Activated CD4-positive, alpha-beta T cell treated with anti-CD3 and anti-CD28 coated beads, Interleukin-2, Interleukin-6, amounts not matched to agents 100 ng/mL and 50 ng/mL, durations not matched to agents 16 hours and 8 hours (primary cell): ENCODE measurements at places on chromosomes 5 and 9.

DNA sequence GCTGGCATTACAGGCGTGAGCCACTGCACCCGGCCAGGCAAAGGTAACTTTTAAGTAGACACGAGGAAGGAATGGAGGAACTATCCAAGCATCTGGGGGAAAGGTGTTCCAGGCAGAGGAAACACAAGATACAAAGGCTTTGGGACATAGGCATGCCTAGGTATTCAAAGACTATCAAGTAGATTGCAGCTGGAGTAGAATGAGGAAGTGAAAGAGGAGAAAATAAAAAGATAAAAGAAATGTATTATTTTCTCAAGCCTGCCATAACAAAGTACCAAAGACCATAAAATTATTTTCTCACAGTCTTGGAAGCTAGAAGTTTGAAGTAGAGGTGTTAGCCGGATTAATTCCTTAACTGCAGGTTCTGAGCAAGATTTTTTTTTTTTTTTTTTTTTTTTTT lies 39.9 kb upstream of the GRIN3A start:
- DNase-seq: no peak

- no peak for DNase-seq
Measured at GRCh38 chr5:58683567-58683966, 100.7 kb downstream of the RAB3C start.

GRCh38 chr5:148443998-148444397 lies 60.2 kb downstream of the FBXO38 start:
- peak; percentile 68 for DNase-seq

DNA sequence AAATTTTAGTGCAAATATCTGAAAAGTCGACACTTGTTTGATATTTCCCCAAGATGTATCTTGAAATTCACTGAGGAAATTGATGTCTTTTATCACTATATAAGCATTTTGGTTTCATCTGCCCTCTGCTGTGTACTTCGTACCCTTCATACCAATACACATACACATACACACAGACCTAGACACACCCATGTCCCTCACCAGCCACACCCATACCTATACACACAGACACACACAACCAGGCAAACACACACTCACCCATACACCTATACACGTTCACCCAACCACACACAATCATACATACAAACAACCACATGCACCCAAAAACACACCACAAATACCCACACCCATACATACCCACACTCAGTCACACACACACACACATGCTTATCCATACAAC lies 367.8 kb downstream of the HINT1 start:
- no peak for DNase-seq

DNA sequence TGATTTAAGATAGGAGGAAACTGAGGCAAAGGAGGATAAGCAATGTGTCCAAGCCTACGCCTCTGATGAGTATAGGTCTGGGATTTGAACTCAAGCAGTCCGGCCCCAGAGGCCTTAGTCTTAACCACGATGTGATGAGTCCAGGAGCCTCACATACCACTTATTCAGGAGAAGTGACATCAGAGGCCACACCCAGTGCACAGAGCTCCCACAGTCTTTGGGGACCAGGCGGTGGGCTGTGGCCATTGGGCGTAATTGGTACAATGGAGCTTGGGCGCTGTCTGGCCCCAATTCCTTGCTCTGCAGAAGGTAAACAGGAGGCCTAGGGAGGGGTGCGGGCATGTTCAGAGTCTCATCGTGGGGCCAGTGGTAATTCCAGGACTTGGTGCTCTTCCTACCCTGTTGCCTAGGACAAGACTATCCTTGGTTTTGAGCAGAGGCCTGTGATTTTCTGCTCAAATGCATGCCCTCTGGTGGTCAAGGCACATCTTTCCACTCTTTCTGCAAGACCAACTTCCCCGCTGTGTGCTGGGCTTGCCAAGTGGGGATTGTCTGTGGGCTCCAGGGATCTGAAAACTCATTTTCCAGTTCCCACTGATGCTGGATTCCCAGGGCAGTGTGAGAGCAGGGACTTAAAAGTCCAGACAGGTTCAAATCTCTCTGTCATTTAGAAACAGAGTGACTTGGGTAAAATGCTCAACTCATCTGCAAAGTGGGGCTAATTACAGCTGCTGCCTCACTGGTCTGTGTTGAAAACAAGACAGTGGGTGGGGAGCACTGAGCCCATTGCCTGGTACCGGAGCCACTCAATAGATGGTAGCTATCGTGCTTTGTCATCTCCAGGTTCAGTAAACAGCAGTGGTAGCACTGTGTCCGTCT lies 15.8 kb downstream of the NDST1 start:
- DNase-seq: peak; percentile 11

DNA sequence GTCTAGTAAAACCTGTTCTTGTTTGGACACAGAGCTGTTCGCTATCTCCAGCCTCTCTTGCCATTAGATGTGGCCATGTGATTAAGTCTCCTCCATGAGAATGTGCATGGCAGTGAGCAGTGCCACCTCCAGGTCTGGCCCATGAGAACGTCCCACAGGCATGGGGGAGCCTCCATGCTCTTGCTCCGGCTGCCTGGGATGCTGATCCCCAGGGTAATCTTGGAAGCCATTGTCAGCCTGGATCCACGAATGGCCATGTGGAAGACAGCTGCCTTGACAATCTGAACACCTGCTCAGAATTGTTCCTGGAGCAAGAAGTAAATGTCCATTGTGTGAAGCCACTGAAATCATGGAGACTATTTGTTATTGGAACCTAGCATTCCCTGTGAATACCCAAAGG lies 83.5 kb downstream of the FSTL4 start:
- DNase-seq: no peak

- no peak for DNase-seq
Measured at GRCh38 chr5:158473016-158473635, 614.2 kb upstream of the CLINT1 start.

- DNase-seq: peak; percentile 43
Measured at GRCh38 chr5:9924614-9925013, 294.5 kb upstream of the TAS2R1 start.

DNA sequence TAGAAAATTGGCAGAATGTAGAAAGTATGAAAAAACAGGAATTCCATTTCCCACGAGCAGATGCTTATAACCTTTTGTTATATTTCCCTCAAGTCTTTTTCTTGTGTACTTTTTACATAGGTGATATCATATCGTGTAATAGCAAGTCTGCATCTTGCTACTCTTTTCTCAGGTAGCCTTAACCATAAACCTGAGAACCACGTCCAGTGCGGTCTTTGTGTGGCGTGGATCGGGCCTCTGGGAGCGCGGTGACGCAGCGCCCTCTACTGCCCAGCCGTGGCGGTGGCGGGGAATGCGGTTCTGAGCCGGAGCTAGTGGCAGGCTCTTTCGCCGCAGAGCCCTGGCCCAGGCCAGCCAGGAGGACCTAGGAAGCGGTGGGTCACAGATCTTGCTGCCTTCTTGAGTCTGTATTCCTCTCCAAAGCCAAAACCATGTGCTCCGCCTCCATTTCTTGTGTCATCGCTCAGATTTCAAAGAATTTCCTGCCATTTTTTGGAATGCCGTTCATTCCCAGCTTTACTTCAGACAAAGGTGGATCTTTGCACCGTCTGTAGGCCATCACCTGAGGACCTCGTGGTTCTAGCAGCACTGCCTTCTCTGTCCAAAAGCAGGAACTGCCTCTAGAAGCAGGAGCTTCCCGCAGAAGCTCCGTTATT lies 71.9 kb downstream of the MVB12B start:
- DNase-seq: peak; percentile 85

GRCh38 chr5:98424681-98425450 lies 348.6 kb upstream of the RGMB start:
- no peak for DNase-seq

DNA sequence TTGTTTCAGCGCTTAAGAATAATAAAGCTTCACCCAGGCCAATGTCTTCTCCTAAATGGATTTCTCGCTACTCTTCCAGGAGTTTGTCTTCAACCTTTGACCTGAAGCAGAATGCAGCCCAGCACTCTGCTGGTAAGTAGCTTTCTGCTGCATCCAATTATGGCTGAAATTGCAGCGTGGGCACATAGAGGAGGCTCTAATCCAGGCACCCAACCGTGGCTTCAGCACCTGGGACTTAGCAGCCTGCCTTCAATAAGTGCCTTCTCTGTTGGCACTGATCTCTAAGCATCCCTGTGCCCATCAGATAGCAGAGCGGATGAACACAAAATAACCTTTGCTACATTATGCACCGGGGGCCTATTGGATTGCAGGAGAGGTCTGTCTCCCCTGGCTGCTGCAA lies 105.2 kb downstream of the TRIM32 start:
- DNase-seq: no peak
